Endodermal cell (in vitro differentiated cells): ENCODE measurements at places on chromosomes 3 and 15.

GRCh38 chr3:99730870-99731269 lies 86.8 kb upstream of the CMSS1 start:
- H3K36me3 ChIP-seq = no peaks in the 10 kb centered on the region
- peaks cover 4% of the 10 kb centered on the region for H3K4me1 ChIP-seq
- H3K27ac ChIP-seq = no peak overlapping the region
- DNase-seq = no peak

DNA sequence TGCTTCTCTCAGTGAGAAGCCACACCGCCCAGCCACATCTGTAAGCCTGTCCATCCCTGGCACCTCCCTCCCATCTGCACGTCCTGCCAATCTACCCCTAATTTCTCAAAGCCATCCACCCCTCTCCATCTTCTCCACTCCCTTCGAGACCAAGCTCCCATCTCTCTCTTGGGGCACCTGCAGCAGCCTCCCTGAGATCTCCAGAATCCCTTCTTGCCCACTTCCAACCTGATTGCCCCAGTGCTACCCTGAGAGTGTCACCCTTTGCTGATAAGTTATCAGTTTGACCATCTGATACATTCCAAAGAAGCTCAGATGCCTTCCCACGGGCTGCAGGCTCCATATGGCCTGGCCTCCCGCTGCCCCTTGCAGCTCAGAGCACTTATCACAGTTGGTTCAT lies 496.1 kb downstream of the SHQ1 start:
- H3K27me3 ChIP-seq = no peaks in the 10 kb centered on the region
- H3K4me1 ChIP-seq = no peaks in the 10 kb centered on the region
- no peak overlapping the region for H3K27ac ChIP-seq
- peak; percentile 45 for DNase-seq
- H3K36me3 ChIP-seq = no peaks in the 10 kb centered on the region

- H3K36me3 ChIP-seq = no peaks in the 10 kb centered on the region
- no peak overlapping the region for H3K4me3 ChIP-seq
- H3K4me1 ChIP-seq = peaks cover 4% of the 10 kb centered on the region
These were observed 66.7 kb upstream of the STXBP5L start for GRCh38 chr3:120841264-120841663.

DNA sequence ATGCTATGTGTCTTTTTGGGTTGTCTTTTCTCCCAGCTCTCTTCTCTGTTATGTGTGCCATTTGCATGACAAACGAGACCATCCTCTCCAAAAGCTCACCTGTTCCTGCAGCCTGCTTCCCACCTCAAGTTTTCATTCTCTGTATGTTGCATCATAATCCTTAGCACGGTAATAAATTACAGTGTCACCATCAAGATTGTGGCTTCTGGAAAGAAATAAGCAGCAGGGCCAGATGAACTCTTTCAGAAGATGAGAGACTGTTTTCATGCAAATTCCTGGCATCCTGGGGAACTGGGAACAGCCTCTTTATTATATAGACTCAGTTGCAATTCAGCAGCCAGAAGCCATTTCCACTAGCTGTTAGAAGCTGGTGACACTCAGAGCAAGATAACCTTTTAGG lies 436.7 kb downstream of the EPHB1 start:
- no peaks in the 10 kb centered on the region for H3K4me1 ChIP-seq
- H3K4me3 ChIP-seq = no peak overlapping the region
- no peaks in the 10 kb centered on the region for H3K36me3 ChIP-seq
- no peak for DNase-seq
- H3K27me3 ChIP-seq = no peaks in the 10 kb centered on the region

DNA sequence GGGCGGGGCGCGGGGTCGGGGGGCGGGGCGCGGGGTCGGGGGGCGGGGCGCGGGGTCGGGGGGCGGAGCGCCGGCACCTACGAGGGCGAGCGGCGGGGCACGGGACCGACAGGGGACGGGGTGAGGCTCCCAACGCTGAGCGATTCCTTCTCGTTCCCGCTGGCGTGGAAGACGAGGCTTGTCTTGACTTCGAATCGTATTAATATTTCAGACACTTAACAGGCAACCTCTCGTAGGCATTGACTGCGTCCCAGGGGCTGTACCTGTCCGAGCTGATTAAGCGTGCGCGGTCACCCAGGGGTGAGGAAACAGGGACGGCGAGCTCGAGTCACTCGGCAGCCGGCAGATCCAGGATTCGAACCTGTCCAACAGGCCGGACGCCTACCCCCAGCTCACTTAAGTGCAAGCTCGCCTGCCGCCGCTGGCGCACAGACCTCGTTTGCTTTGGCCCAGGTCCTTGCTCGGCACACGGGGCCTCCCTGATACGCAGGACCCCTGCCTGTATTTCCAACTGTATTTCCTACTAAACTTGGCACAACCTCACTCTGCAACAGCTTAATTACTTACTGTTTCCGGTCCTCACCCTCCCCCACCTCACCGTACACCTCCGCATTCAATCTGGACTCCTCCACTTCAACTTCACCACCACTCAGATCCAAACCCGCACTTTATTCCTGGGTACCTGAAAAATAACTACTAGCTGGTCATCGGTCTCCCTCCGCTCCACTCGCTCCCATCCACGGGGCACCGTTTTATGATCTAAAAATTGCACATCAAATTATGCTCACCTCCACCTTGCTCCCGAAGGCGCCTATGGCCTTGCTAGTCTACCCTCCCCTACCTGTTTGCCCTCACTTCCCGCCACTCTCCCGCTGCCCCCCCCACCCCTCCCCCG lies 722 bp upstream of the ZXDC start:
- no peak overlapping the region for H3K27ac ChIP-seq
- H3K4me1 ChIP-seq = peaks cover 5% of the 10 kb centered on the region
- H3K27me3 ChIP-seq = no peaks in the 10 kb centered on the region
- peaks cover 8% of the 10 kb centered on the region for H3K36me3 ChIP-seq

- no peak overlapping the region for H3K4me3 ChIP-seq
- H3K36me3 ChIP-seq = no peaks in the 10 kb centered on the region
- DNase-seq = no peak
- no peaks in the 10 kb centered on the region for H3K27me3 ChIP-seq
- no peak overlapping the region for H3K27ac ChIP-seq
These were observed 29.3 kb upstream of the C15orf39 start for GRCh38 chr15:75172284-75172820.

DNA sequence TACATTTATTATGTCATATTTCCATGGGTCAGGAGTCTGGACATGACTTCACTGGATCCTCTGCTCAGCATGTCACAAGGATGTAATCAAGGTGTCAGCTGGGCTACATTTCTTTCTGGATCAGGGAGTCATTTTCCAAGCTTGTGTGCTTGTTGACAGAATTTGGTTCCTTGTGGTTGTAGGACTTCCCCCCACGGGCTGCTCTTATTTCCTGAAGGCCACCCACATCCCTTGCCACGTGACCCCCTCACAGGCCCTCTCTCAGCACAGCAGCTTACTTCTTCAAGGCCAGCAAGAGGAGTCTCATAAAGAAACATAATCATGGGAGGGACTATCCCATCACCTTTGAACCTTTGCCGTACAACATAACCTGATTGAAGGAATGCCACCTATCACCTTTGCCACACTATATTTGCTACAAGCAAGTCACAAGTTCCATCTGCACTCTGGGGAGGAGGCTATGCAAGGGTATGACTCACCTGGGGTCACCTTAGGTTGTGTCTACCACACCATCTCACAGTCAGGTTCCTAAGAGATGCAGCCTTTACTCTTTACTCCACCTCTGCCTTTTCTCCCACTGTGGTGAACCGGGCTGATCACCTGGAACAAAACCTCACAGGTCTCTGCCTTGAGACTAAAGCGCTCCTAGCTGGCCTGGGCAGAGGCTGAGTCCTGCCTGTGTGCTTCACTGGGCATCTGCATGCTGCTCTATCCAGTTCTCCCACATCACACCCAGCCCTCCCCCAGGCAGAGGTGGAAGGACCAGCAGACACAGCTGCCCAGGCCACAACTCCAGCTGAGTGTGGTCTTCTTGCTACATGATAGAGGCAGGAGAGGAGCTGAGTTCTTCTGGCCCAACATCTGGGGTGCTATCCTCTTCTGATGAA lies 13.5 kb downstream of the RAB6B start:
- no peak overlapping the region for H3K27ac ChIP-seq
- no peaks in the 10 kb centered on the region for H3K4me1 ChIP-seq
- H3K27me3 ChIP-seq = no peaks in the 10 kb centered on the region
- no peak overlapping the region for H3K4me3 ChIP-seq
- DNase-seq = no peak
- H3K36me3 ChIP-seq = no peaks in the 10 kb centered on the region

GRCh38 chr15:92393980-92394308 lies 263 bp downstream of the ST8SIA2 start:
- H3K27ac ChIP-seq = peak overlapping the region; percentile 98
- DNase-seq = no peak
- peaks cover 18% of the 10 kb centered on the region for H3K27me3 ChIP-seq
- H3K36me3 ChIP-seq = peaks cover 3% of the 10 kb centered on the region
- H3K4me3 ChIP-seq = peak overlapping the region; percentile 83

GRCh38 chr3:107822308-107822707 lies 268.5 kb downstream of the CD47 start:
- no peak overlapping the region for H3K27ac ChIP-seq
- no peaks in the 10 kb centered on the region for H3K27me3 ChIP-seq
- DNase-seq = no peak
- no peaks in the 10 kb centered on the region for H3K36me3 ChIP-seq
- no peak overlapping the region for H3K4me3 ChIP-seq

GRCh38 chr3:62833538-62833937 lies 41.7 kb downstream of the CADPS start:
- DNase-seq = no peak
- H3K4me1 ChIP-seq = peaks cover 10% of the 10 kb centered on the region
- no peak overlapping the region for H3K4me3 ChIP-seq
- H3K27ac ChIP-seq = no peak overlapping the region

GRCh38 chr15:71139241-71139640 lies 24.0 kb downstream of the THSD4 start:
- H3K4me1 ChIP-seq = peaks cover 8% of the 10 kb centered on the region
- no peaks in the 10 kb centered on the region for H3K27me3 ChIP-seq
- H3K27ac ChIP-seq = no peak overlapping the region
- H3K36me3 ChIP-seq = no peaks in the 10 kb centered on the region

DNA sequence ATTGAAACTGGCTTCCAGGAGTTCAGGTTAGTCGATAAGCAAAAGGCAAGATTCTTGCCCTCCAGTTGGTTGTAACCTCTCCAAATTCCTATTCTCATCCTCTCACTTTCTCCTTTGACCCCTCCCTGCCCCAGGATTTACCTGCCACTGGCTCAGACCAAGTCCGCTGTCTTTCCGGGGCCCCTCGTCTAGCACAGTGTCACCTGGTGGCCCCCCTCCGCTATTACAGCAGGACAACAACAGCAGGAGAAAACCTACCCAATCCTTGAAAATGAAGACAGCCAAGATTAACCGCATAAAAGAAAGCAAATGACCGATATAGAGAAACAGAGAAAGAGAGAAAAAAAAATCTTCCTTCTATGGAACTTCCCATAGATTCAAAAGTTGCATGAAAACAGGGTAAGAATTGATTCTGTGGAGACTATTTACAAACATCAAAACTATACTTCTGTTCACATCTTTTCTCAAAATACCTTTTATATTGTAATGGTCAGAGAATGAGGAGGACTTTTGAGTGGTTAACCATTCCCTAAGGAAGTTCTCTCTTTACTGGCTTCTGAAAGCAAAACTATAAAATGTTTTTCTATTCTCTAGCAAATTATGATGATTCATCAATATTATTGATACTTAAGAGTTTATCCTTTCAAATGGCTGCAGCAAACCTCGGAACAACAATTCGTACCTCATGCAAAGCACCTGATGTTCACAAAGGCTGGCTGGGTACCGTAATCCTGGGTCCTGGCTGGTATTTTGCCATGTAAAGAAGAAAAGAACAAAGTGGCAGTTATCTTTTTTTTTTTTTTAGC lies 10.0 kb upstream of the ST8SIA2 start:
- H3K4me3 ChIP-seq = no peak overlapping the region
- H3K4me1 ChIP-seq = no peaks in the 10 kb centered on the region
- no peaks in the 10 kb centered on the region for H3K36me3 ChIP-seq
- no peaks in the 10 kb centered on the region for H3K27me3 ChIP-seq
- no peak overlapping the region for H3K27ac ChIP-seq
- DNase-seq = peak; percentile 93

DNA sequence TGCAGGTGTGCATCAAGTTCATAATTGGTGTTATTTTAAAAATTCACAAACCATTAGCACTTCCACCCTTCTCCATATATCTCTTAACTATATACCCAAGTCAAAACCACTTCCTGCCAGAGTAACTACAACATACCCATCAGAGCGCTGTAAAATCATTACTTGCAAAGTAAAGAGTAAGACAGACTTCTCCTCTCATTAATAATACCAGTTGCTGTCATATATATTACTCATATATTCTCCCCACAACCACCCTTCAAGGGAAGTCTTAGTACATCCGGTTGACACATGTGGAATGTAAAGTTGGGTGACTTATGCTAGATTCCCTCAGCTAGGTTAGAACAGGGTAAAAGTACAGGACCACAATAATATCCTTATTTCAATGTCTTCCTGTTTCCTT lies 5.6 kb downstream of the TERC start:
- no peaks in the 10 kb centered on the region for H3K4me1 ChIP-seq
- H3K27ac ChIP-seq = no peak overlapping the region
- no peak for DNase-seq

DNA sequence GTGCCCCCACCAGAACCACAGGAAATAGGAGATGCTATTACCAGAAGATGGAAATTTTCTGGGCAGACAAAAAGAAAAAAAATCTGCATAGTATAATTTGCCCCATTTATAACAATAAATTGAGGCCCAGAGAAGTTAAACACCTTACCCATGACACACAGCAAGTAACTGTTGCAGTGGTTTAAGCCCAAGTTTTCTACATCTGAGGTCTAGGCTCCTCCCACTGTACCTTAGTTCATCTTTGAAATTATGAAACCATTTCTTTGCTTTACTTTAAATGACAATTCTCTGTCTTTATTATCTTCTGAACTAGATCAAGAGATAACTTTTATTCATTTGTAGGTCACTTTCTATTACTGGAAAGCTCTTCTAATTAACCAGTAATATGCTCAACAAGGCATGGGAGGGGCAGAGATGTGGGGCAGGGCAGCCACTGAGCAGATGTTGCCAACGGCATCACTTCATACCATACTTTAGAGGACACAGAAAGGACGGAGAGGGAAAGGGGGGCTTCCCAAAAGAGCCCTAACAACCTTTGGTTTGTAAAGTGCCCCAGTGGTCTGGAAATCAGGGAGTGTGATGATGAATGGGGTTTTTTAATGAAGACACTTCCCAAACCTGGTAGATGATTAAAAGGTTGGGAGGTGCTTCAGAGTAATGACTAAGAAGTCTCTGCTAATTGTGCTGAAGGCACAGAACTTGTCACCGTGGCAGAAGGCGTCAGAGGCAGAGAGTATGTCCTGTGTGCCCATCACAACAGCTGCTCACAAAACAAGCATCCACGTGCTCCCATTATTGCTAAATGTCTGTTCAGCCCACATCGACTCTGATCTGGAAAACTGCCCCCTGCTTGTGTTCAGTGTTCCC lies 342.5 kb downstream of the SHQ1 start:
- H3K27me3 ChIP-seq = no peaks in the 10 kb centered on the region
- H3K27ac ChIP-seq = no peak overlapping the region
- DNase-seq = no peak
- H3K4me3 ChIP-seq = no peak overlapping the region
